Activated naive CD8-positive, alpha-beta T cell treated with anti-CD3 and anti-CD28 coated beads for 36 hours (primary cell): ENCODE measurements at places on chromosomes 5 and 9. TPM values are rescaled to one million over a fixed set of nuclear protein-coding genes. Genes with fewer than 3 reads are reported as not detected.

DNA sequence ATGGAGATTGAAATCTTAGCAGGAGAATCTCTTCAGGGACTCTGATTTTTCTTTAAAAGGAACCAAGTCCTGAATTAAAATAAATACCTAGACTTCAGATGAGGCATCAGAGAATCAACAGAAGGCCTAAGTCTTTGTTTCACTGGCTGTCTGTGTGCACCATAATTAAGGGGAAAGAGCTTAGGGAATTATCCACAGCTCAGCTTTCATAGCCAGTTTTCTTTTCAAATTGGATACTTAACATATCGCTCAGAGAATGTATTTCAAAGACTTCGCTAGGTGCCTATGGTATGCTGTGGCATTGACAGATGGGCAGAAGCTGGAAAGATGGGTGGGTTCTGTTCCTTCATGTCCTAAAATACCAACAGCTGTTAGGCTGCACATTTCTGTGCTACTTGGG is 325.8 kb downstream of the TMEM38B start:
- H3K36me3 ChIP-seq, result no peaks in the 10 kb centered on the region
- peaks cover 3% of the 10 kb centered on the region for H3K27me3 ChIP-seq
- no peak overlapping the region for H3K4me3 ChIP-seq
- H3K27ac ChIP-seq, result no peak overlapping the region

- H3K4me3 ChIP-seq, result peak overlapping the region; percentile 100
- H3K27ac ChIP-seq, result peak overlapping the region; percentile 99
- peaks cover 67% of the 10 kb centered on the region for H3K4me1 ChIP-seq
- peaks cover 10% of the 10 kb centered on the region for H3K27me3 ChIP-seq
- no peak for DNase-seq
- H3K36me3 ChIP-seq, result peaks cover 66% of the 10 kb centered on the region
Observed at GRCh38 chr9:125239631-125240597, 1.2 kb downstream of the HSPA5 start.

The BTNL3 gene
- not detected for total RNA-seq

The NTNG2 gene
- 1.6 TPM for total RNA-seq

The TNFSF8 gene
- 57.3 TPM for total RNA-seq

The CORO2A gene
- total RNA-seq, result 8.2 TPM

The EDIL3 gene
- not detected for total RNA-seq
